ENCODE measurements at places on chromosomes 6 and 20.

DNA sequence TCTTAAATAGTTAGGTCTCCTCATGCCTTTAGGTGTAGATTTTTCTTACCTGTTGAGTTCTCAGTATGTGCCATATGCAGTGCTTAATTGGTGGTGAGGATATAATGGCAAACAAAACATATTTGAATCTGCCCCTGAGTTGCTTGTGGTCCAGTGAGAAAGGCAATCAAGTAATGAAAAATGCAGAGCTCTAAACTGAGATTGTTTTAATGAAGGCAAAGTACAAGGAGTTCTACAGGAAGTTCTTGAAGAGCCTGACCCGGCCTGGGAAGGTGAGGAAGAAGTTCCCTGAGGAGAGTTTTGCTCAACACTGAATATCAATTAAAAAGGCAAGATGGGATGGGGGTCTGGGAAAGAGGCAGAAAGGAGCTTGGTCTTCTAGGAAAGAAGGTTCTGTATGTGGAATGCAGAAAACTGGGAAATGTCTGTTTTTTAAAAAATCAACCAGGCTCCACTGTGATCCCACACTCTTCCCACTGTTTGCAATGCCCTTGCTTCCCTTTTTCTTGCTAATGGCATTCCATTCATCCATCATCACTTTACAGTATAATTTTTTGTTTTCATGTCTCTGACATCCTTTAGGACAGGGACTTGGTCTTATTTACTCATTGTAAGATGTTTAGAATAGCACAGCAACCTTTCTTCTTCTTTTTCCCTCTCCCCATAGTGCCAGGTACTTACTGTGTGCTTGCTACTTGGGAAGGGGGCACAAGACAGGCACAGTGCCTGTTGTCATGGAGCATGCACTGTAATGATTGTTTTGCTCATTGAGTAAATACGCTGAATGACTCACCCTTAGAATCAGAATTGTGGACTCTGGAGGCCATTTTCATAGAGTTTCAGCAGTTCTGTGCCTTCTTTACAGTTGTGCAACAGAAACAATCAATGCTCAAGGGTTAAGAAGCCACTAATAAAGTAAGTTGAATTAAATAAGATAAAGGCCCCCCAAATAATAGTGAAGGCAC is 64.3 kb downstream of the ANKS1A start:
- peak; percentile 73 for DNase-seq

- no peak for DNase-seq
Measured at GRCh38 chr6:34130862-34131261, 15.0 kb downstream of the GRM4 start.

GRCh38 chr6:4732691-4733315 is 43.4 kb upstream of the CDYL start:
- peak; percentile 94 for DNase-seq

DNA sequence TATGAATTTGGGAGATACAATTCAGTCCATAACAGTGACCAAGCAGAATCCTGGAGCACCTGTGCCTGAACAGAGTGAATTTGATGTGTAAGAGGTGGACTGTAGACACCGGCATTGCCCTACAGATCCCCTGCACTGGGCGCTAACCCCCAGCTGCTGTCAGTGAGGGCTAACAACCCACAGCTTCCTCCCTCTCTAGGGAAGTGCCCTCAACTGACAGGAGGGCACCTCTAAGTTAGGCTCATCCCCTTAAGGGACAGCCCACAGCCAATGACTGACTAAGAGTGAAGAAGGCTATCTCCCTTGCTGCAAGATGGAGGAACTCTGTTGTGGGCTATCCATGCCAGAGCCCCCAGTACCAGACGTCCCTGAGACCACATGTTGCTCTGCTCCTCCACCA is 15.3 kb upstream of the BPIFB1 start:
- no peak for DNase-seq

- peak; percentile 78 for DNase-seq
Measured at GRCh38 chr6:90098001-90098531, 198.6 kb downstream of the BACH2 start.

GRCh38 chr6:8821981-8822381 is 386.6 kb upstream of the SLC35B3 start:
- no peak for DNase-seq

DNA sequence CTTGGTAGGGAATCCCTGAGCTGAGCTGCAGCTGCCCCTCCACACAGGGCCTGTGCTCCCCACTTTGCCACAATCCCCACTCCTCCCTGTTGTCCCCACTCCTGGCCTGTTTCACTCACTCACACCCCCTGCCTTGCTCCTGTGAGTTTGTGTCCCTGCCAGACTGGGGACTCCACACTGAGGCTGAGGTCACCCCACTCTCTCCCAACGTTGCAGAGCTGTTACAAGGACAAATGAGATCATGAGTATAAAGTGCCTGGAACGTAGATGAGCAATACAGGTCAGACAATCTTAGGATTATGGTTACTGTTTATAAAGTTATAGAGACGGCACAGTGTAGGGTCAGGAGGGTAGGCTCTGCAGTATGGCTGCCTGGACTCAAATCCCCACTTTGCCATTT is 426.0 kb upstream of the SULF2 start:
- peak; percentile 82 for DNase-seq

GRCh38 chr20:12068121-12068520 is 150.4 kb downstream of the BTBD3 start:
- DNase-seq: no peak

DNA sequence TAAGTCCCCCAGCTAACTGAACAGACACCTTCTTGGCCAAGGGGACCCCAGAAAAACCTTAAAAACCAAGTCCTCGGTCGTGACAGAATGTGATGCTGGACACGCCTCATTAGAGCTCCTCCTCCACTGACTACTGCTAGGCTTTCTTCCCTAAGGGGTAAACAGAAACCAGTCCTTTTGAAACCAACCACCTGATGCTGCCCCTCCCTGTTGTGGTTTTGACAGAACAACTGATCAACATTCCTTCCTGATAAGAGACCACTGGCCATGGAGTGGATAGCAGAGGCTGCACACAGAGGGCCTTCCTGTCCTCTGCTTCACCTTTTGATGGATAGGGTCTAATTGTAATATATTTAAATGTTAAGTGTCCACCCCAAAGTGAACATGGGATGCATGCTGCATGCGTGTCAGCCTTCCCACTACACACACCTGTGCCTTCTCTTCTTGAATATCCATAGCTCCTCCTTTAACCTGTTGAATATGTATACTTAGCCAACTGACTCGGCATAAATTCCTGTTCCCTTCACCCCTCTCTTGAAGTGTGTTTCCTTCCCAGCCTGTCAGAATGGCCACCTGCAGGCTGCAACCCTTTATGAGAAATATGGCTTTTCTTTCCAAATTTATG is 27.9 kb upstream of the SLC2A12 start:
- DNase-seq: no peak

- DNase-seq: peak; percentile 89
Measured at GRCh38 chr20:33793011-33793931, 17.9 kb upstream of the CHMP4B start.

DNA sequence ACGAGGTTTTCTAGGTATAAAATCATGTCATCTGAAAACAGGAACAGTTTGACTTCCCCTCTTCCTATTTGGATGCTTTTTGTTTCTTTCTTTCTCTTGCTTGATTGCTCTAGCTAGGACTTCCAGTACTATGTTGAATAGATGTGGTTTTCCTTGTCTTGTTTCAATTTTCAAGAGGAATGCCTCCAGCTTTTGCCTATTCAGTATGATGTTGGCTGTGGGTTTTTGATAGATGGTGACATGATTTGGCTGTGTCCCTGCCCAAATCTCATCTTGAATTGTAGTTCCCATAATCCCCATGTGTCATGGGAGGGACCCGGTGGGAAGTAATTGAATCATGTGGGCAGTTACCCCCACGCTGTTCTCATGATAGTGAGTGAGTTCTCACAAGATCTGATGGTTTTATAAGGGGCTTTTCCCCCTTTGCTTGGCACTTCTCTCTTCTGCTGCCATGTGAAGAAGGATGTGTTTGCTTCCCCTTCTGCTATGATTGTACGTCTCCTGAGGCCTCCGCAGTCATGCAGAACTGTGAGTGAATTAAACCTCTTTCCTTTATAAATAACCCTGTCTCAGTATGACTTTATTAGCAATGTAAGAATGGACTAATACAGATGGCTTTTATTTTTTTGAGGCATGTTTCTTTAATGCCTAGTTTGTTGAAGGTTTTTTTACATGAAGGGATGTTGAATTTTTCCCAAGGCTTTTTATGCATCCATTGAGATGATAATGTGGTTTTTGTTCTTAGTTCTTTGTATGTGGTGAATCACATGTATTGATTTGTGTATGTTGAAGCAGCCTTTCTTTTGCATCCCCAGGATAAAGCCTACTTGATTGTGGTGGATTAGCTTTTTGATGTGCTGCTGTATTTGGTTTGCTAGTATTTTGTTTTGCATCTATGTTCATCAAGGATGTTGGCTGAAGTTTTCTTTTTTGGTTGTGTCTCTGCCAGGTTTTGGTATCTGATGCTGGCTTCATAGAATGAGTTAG is 239.1 kb downstream of the THBS2 start:
- DNase-seq: no peak

GRCh38 chr20:37980383-37980782 is 52.9 kb downstream of the TTI1 start:
- no peak for DNase-seq

GRCh38 chr20:20318365-20319161 is 49.3 kb upstream of the INSM1 start:
- DNase-seq: no peak

GRCh38 chr6:35742842-35743241 is 6.0 kb downstream of the ARMC12 start:
- no peak for DNase-seq

DNA sequence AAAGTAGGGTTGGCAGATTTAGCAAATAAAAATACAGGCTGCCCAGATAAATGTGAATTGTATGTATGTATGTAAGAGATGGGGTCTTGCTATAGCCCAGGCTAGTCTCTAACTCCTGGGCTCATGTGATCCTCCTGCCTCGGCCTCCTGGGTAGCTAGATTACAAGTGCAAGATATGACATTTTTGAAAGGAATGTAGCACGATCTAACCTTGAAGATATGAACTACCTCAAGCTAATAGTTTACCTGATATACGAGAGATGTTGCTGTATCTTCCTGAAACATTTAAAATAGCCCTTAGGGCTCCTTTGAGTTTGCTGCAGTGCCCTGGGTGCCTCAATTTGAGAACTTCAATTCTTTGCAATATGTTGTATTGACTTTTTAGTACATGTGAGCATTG is 42.1 kb downstream of the AFG1L start:
- DNase-seq: no peak

GRCh38 chr6:11682561-11682975 is 96.0 kb downstream of the ADTRP start:
- DNase-seq: no peak

- DNase-seq: peak; percentile 74
Measured at GRCh38 chr20:3697588-3698305, 14.7 kb downstream of the SIGLEC1 start.

GRCh38 chr20:9626357-9626756 is 112.0 kb downstream of the LAMP5 start:
- DNase-seq: no peak

- DNase-seq: peak; percentile 73
Measured at GRCh38 chr6:49531774-49532569, 18.5 kb upstream of the C6orf141 start.

- DNase-seq: no peak
Measured at GRCh38 chr20:17500271-17500670, 30.9 kb downstream of the BFSP1 start.

DNA sequence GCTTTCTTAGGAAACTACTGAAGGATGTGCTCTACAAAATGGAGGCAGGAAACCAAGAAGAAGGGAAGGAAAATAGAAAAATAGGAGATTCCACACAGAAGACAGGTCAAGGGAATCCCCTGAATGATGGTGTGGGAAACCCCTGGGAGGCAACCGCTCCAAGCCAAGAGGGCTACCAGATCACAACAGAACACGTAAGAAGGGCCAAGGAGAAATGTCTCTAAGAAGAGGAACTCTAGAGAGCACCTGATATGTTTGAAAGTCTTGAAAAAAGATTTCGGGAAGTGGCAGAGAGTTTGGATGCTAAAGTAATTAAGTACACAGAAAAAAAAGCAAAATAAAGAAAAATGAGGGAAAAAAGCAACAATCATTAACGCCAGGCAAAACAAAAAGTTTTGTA is 7.1 kb downstream of the KIF13A start:
- no peak for DNase-seq

DNA sequence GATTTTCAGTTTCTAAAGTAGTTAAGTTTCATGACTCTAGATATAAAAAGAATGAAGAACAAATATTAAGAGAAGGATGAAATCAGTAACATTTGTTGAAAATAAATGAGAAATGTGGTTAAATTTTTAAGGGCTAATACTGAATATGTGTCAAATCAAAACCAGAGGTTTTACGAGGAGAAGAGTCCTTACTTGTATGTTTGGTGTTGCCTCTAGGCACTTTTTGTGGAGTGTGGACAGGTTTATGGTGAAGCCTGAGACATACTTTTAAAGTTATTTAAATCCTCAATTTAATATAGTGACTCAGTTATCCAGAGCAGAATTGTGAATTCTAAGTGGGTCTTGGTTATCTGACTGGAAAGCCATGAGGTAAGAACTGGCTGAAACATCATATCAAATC is 68.7 kb downstream of the COL19A1 start:
- DNase-seq: no peak

DNA sequence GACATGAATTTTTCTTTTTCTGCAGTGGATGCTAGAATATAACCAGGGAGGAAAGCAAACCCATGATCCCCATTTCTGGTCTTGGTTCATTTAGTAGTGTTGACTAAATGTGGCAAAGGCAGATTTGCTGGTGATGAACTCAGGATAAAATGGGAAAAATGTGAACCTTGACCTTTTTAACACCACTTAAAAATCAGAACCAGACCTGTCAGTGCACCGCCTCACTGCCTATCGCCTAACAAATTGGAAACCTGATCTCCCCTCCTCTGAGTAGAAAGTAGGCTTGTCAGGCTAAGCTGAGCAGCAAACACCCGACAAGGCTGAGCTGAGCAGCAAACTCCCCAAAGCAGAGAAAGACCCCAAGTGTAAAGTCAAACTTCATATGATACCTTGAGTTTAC is 254.8 kb downstream of the FOXC1 start:
- no peak for DNase-seq

- peak; percentile 35 for DNase-seq
Measured at GRCh38 chr20:10511170-10511508, 76.0 kb downstream of the SLX4IP start.

DNA sequence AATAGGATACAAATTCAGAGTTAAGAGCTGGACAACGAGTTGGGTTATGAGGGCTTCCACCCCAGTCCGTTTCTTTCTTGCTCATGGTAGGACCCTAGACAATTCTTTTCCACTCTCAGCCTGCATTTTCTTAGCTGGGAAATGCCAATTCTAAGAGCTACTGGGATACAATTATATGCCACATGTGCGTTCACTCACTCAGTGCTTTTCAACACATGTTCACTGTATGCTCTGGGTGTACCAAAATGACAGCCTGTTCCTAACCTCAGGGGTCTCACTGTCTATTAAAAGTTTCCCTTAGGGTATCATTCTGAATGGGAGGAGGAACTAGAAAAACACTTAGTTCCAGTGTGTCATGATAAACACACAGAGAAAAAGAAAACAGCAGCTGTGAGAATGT is 505 bp upstream of the DEFB115 start:
- no peak for DNase-seq

DNA sequence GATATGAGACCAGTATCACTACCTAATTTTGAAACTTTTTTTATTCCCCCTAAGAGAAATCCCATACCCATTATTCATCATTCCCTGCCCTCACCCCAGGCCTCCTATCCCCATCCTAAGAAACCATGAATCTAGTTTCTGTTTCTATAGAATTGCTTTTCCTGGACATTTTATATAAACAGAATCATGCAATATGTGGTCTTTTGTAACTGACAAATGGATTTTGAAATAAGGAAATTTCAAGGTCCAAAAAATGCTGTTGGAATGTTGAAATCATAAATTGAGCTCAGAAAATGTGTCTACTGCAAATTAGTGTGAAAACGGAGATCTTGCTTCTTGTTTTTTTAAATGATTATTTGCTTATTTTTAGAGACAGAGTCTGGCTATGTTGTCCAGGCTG is 25.1 kb downstream of the RNF217 start:
- no peak for DNase-seq

Measured in osteoblast (primary cell).